ENCODE measurements at places on chromosomes 11 and 22. TPM values are rescaled to one million over a fixed set of nuclear protein-coding genes. Genes with fewer than 3 reads are reported as not detected.

DNA sequence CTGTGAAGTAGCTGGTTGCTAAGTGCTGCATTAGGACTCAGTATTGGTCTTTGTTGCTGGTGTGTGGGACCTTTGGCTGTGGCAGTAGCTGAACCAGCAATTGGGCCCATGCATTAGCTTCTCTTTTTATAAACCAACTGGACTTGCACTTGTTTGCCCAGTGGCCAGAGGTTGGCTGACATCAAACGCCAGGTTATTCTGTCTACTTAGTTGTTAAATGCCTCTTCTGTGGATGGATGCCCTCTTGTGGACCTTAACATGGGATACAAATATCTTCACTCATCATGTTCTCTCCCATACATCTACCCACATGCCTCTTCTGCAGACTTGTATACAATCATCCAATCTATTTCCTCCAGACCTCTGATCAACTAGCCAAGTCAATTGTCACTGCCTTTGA, 26.4 kb upstream of the ARHGAP20 start:
- DNase-seq, result no peak

GRCh38 chr11:110148775-110149744, 55.9 kb downstream of the ZC3H12C start:
- DNase-seq, result no peak

DNA sequence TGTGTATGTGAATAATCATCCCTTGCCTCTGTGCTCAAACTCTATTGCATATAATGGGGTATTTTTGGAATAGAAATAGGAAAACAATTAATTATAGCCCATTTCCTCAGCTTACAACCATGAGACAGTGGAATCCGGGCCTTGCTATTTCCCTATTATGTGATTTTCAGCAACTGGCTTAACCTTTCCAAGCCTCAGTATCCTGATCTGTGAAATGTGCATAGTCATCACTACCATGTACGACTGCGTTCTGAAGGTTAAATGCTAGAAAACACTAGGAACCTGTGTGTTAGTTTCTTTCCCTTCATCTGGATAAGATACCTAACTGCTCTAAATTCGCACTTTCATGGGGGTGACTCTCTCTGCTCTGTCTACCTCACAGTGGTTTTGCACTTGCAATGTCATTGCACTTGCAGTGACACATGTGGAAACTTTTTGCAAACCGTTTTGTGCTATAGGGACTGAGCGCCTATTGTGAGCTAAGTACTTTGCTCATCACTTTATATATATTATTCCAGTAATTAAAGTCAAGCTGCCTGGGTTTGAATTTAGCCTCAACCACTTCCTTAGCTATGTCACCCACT, 48.3 kb downstream of the IRAG1 start:
- DNase-seq, result no peak

- no peak for DNase-seq
Observed at GRCh38 chr11:98561877-98562395, 458.8 kb upstream of the CNTN5 start.

- no peak for DNase-seq
Observed at GRCh38 chr11:46203746-46204145, 73.7 kb upstream of the CREB3L1 start.

The HARBI1 gene
- 4.7 TPM for total RNA-seq
